ENCODE measurements at places on chromosomes 4 and X. TPM values are rescaled to one million over a fixed set of nuclear protein-coding genes. Genes with fewer than 3 reads are reported as not detected.

GRCh38 chr4:85780664-85781063 is 305.7 kb downstream of the ARHGAP24 start:
- no peak for DNase-seq

- DNase-seq, result no peak
Observed at GRCh38 chr4:42152507-42153504, at the start of gene BEND4. Gene BEND4 (minus strand): TSS chr4:42152655. CDS start chr4:42152143, 512 bp downstream.

- DNase-seq, result no peak
Observed at GRCh38 chr4:168265327-168265726, 53.2 kb downstream of the DDX60 start.

Gene CLDN34
- not detected for polyA plus RNA-seq

DNA sequence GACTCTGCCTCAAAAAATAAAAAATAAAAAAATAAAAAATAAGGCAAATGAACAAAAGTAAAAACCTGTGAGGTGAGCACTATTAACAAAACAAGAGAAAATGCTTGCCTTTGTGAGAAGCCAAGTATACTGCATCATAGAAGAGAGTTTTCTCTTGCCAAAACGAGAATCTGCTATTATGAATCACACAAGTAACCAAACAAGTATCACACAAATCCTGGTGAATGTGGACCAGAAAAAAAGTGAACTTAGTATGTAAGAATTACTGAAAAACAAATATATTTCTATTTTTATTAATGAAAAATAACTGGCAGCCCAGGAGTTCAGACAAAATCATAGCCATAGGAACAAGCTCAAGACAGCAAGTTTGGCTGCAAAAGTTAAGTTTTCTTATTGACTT is 193.5 kb downstream of the PDGFC start:
- DNase-seq, result no peak

Gene USP51
- polyA plus RNA-seq, result 9.8 TPM

DNA sequence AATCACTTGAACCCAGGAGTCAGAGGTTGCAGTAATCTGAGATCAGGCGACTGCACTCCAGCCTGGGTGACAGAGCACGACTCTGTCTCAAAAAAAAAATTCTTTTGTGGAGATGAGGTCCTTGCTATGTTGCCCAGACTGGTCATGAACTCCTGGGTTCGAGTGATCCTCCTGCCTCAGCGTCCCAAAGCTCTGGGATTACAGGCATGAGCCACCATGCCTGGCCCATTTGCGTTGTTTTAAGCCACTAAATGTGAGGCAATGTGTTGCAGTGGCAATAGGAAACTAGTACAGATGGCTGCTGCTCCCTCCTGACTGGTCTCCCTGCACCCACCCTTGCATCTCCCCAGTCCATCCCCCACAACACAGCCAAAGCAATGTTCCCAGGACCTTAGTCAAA is 40.0 kb upstream of the APLN start:
- no peak for DNase-seq

DNA sequence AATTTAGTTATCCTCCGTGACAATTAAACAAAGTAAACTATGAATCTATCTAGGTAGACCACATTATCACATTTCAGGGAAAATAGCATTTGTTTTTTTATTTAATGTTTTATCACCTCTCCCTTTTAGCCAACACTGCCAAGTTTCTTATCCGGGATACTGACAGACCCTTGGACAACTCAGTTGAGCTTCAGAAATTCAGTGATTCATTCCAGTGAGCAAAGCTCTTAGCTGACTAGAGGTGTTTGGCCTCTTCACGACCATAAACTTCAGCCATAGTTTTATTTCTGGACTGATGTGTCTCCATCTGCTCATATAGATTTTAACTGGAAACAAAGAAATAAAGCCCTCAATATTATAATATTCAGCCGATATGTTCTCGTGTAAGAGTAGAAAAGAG is 15.2 kb downstream of the SLITRK2 start:
- DNase-seq, result no peak

Gene MAOA
- 58.2 TPM for polyA plus RNA-seq

GRCh38 chrX:37060999-37061398 is 52.8 kb downstream of the FAM47C start:
- peak; percentile 13 for DNase-seq

Gene NUDT10
- polyA plus RNA-seq, result 4.6 TPM

DNA sequence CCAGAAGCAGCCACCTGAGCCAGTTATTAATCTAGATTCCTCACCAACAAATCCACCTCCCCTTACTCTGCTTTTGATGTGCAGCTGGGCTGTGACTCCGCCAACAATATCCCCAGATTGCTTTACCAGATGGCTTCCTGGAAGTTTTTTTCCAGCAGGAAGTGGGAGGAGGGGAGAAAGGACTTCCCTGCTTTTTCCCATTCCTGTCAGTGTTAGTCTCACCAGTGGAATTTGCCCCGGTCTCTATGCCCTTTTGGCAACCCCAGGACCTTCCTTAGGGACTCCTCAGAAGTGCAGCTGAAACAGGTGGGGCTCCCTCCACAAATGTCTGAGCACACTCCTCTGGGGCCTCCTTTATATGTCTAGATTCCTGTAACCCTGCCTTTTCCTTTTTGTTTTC is 465.2 kb upstream of the IGFBP7 start:
- no peak for DNase-seq

GRCh38 chr4:100362366-100362765 is 155.5 kb downstream of the EMCN start:
- no peak for DNase-seq

Gene DRP2
- polyA plus RNA-seq, result 1.7 TPM

Gene BCAP31
- 161 TPM for polyA plus RNA-seq

DNA sequence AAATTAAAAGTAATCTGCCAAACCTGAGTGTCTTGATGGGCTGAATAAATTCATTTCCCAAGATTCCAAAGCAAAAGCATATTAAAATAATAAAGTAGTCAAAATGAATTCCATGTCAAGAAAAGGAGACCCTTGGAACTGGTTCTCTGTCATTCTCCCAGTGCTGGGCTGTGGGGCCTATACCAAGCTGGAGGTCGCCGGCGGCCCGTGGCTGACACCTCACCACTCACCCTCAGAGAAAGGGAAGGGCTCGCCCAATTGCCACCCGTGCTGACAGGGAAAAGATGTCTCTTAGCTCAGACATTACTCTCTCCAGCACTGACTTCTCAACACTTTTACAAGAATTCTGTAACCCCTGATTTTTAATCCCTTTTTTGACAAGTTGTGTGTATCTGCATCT is 51.7 kb downstream of the GATB start:
- no peak for DNase-seq

GRCh38 chr4:89486042-89486441 is 178.4 kb upstream of the GPRIN3 start:
- no peak for DNase-seq

DNA sequence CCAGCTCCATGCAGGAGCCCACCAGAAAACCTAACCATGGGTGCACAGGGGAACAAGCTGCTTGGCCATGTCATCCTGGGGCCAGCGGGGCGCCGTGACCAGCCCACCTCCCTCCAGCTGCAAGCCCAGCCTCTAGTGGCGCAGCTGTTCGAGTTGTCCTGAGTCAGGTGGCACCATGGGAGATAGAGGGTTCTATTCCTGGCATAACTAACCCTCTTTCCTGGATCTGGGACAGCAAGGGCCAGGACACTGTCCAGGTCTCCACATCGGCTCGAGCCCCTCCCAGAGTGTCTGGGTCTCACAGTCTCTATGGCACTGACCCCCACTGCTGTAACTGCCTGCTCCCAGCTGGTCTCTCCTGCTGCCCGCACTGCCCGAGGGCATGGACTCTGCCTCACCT is 16.7 kb downstream of the ABLIM2 start:
- DNase-seq, result no peak

Gene MYOZ2
- 8.3 TPM for polyA plus RNA-seq

DNA sequence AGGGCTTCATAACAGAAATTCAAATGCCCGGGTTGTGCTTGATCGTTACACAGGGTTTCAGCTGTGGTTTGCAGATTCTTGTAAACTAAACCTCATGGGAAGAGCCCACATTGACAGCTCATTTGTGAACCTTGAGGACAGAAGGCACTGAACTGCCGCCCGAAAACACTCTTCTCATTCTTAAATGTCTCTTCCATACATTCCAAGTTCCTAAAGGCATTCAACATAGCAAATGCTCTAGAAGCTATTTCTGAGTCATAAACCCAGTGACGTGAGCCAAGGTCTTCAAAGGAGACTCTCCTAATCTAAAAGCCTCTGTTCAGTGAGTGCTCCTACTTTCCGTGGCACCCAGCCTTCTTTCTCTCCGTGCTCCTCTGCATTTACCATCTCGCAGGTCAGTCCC is 737.8 kb upstream of the FRG1 start:
- DNase-seq, result no peak
